Endothelial cell of umbilical vein (primary cell): ENCODE measurements at places on chromosomes 1 and 21. TPM values are rescaled to one million over a fixed set of nuclear protein-coding genes. Genes with fewer than 3 reads are reported as not detected.

- no peak for DNase-seq
These were observed 6.3 kb upstream of the PADI1 start for GRCh38 chr1:17198476-17199258.

GRCh38 chr1:212774584-212774983 is 17.0 kb downstream of the NSL1 start:
- DNase-seq: peak; percentile 37

- no peak for DNase-seq
These were observed 24.0 kb downstream of the PTPRC start for GRCh38 chr1:198662821-198663220.

The TBX19 gene
- polyA plus RNA-seq: 2.8 and 3.0 TPM in 2 replicates

- no peak for DNase-seq
These were observed 339.5 kb upstream of the C1orf87 start for GRCh38 chr1:60413091-60413490.

GRCh38 chr1:198040880-198041279 is 115.9 kb upstream of the NEK7 start:
- DNase-seq: no peak

The ECE1 gene
- 437 and 521 TPM in 2 replicates for polyA plus RNA-seq

GRCh38 chr1:200738327-200738948 is at the start of gene CAMSAP2:
Gene CAMSAP2 (plus strand): TSS chr1:200738893. CDS start chr1:200739828, 935 bp downstream.
- DNase-seq: peak; percentile 89

- no peak for DNase-seq
These were observed 16.9 kb upstream of the SMIM12 start for GRCh38 chr1:34876406-34876805.

GRCh38 chr21:16841975-16842695 is 670.7 kb upstream of the CXADR start:
- DNase-seq: no peak

The ARHGEF16 gene
- polyA plus RNA-seq: 0.52 and 0.80 TPM in 2 replicates

The PIK3C2B gene
- polyA plus RNA-seq: 33.7 and 36.3 TPM in 2 replicates

DNA sequence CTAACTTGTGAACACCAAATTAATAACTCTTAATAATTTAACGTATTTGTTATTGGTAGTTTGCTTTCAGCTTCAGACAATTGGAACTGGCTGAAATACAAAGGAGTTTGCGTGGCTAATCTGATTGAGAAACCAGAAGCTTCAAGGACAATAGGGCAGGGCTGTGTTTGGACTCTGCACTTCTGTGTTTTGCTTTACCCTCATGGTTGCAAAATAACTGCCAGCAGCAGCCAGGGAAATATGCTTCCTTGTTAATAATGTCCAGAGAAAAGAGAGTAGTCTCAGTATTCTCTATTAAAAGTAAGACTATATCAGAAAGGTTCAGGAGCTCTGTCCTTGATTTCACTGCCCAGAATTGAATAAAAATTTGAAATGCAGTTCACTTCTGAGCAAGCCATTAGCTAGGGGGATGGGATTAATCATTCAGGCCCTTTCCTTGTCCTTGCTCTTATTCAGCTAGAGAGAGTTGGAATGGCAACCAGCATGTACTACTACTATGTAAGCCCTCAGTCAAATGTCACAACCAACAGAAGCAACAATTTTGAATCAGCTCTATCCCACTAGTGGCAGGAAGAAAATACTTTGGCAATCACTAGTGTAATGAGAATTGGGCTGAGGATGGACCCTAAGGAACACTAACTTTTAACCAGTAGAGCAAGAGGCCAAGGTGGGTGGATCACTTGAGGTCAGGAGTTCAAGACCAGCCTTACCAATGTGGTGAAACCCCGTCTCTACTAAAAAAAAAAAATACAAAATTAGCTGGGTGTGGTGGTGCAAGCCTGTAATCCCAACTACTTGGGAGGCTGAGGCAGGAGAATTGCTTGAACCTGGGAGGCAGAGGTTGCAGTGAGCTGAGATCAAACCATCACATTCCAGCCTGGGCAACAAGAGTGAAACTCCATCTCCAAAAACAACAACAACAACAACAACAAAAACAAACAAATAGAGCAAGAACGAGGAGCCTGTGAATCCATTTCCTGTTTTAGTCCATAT is 76.8 kb downstream of the POU2F1 start:
- peak; percentile 52 for DNase-seq

DNA sequence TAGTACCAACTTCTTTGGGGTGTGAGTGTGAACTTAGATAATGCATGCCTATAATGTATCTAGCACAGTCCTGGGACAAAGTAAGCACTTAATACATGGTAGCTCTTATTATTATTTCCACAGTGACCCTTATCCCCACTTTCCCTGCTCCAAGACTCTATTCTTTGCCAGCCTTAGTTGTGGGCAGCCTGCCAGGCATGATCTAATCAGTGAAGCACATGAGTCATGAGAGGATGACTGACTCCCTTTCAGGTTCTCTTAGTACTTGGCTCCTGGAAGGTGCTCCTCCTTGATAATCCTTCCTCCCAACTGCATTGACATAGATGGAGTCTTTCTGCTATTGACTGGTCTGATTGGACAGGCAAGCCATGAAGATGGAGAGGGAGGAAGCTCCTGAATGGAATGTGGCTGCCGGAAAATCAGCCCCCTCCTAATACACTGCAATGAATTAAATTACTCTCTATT is 17.4 kb upstream of the GNG12 start:
- DNase-seq: peak; percentile 97

DNA sequence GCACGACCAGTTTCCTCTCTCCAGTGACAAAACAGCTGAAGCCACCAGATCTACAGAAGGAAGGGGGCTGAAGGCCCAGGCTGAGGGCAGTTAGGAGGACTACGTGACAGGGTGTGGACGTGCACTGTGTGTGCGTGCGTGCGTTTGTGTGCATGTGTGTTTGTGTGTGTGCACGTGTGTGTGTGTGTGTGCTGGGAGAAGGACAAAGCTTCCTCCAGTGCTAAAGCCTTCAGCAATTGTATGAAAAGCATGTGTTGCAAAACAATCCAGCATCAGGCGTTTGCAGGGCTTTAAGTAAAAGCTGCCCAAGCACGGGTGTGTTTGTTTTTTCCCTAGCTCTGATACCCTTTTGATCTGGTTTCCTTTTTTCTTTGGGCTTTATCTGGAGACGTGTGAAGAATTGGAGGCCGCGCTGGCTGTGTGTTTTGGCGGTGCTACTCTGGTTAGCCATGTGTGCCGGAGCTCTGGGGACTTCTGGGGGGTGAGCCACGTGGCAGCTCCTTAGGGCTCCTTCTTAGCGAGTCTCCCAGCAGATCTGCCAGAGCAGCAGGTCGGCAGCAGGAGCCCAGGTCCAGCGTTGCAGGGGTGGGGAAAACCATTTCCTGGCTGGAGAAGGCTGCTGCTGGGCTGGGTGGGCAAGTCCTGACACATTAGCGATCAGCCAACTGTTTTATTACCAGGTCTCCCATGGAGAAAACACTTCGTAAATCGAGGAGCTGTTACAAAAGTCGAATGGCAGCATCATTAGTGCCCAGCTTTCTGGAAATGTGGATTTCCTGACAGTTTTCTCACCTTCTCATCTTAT is 73.4 kb downstream of the UCK2 start:
- DNase-seq: peak; percentile 90

The ETV3L gene
- not detected in 2 replicates for polyA plus RNA-seq

DNA sequence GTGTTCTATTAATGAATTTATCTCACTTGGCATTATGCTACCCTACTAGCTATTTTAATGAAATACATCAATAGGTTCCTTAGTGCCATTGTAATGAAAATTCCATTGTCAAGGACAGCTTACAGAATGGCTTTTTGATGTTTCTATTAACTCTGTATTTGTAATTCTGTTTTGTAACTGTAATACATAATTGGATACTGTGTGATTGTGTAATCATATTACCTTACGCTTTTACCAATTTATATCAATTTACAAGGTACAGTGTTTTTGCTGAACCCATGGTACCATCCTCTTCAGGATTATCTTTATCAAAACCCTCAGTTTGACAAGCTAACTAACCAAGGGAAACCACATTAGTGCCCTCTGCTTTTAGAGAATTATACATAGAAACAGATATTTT is 277.9 kb downstream of the LRRC7 start:
- DNase-seq: no peak

- no peak for DNase-seq
These were observed 29.1 kb upstream of the C21orf91 start for GRCh38 chr21:17848228-17848627.

- no peak for DNase-seq
These were observed 18.1 kb downstream of the CFAP74 start for GRCh38 chr1:1985375-1986050.

DNA sequence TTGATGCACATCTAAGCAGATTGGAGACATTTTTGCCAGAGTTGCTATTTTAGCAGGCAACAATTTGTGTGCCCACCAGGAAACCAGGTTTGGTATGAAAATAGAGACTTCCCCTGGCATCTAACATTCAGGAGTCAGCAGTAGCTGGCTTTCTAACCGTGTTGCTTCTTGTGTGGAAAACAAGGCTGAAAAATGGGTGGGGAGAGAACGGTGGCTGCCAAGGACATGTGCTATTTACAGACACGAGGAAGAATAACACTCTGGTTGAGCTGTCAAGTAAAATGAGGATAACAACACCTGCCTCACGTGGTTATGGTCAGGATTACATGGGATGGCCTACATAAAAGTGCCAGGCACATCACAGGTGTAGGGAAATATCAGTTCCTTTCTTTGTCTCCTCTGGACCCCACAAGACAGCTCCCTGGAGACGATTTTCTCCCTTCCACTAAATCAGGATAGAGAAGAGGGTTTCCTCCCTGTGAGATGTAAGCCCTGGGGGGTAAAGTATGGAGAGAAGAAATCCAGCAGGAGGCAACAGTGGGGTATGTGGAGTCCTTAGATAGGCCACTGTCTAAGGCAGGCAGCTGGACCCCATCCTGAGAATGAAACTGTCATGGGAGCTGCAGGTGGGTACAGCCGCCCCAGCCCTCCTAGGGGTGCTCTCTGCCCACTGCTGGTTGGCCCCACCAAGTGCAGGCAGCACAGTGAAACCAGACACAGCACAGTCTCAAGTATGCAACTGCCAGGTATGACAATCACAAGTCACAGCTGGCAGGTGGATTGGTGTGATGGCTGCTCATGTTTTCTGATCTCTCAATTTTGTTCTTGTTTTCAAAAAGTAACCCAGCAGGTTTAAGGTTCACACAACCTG is 80.3 kb downstream of the TENT5C start:
- no peak for DNase-seq

DNA sequence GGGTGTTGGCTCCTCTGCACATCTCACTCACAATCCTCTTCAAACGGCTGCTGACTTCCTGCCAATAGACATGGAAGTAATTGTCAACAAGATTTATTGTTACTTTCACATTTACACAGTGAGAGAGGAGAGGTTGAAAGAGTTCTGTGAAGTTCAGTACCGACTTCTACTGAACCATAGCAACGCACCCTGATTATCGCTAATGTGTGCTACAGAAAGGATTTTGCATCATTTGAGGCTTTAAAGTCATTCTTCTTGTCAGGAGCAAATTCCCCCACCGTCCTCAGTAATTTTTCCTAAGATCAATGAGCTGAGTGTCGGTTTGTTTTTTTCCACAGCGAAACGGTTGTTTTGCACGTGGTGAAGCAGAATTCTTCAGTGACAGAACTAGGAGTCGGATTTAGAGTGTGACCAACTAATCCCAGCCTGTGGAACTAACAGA is 361.0 kb downstream of the ADGRL2 start:
- DNase-seq: peak; percentile 5

DNA sequence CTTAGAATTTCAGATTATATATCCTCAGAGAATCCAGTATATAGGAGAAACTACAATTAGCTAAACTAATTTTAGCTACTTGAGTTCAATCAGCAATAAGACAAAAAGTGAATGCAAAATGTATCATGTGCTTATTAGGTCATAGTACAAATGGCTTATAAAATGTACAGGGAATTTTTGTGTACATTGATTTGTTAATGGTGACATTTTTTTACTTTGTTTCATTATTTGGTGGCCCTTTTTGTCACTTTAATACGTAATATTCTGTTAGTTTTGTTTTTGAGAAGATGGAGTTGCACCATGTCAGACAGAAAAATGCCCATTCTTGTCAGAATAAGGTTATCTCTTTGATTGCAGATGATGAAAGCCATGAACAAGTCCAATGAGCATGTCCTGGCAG is 33.6 kb downstream of the CC2D1B start:
- no peak for DNase-seq

The ASPM gene
- polyA plus RNA-seq: 3.2 and 5.3 TPM in 2 replicates

The PTCH2 gene
- 1.8 and 2.6 TPM in 2 replicates for polyA plus RNA-seq

- no peak for DNase-seq
These were observed 11.4 kb upstream of the ZNF669 start for GRCh38 chr1:247115545-247115944.

GRCh38 chr1:119670898-119671297 is 22.8 kb upstream of the ZNF697 start:
- no peak for DNase-seq

The GPA33 gene
- polyA plus RNA-seq: not detected in 2 replicates

The ELF3 gene
- polyA plus RNA-seq: 0.07 and 0.14 TPM in 2 replicates

The KRTAP12-2 gene
- polyA plus RNA-seq: not detected in 2 replicates

GRCh38 chr21:21268061-21268471 is 269.9 kb downstream of the NCAM2 start:
- no peak for DNase-seq

DNA sequence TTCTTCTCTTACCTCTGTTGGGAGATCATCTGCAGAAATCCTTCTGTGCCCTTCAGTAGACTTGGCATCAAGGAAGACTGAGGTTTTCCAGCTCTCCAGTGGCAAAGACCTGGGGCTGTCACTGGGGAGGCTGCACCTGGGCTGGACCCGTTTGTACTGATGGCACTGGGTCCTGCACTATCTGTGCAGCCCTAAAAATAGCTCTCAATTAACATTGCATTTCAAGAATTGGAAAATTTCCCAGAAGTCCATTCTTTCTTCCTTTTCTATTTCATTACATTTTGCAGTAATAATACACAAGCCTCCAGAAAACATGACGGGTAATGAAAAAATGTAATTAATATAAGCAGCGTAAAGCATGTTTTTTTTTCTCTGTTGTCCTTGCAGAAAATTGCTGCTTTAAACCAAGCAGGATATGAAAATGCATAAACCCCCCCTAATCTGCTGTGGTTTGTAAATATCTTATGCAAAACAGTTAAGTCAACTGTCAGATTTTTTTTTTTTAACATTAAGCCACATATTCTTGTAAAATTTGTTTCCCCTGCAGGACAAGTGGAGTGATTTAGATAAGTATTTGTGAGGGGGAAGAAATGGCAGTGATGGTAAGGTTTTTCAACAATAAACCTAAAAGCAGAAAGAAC is 64.9 kb downstream of the LMO4 start:
- DNase-seq: no peak

The SLC45A3 gene
- 15.1 and 15.5 TPM in 2 replicates for polyA plus RNA-seq

The ST6GALNAC5 gene
- not detected in 2 replicates for polyA plus RNA-seq

- no peak for DNase-seq
These were observed 4.2 kb downstream of the PTGFRN start for GRCh38 chr1:116913941-116914340.

DNA sequence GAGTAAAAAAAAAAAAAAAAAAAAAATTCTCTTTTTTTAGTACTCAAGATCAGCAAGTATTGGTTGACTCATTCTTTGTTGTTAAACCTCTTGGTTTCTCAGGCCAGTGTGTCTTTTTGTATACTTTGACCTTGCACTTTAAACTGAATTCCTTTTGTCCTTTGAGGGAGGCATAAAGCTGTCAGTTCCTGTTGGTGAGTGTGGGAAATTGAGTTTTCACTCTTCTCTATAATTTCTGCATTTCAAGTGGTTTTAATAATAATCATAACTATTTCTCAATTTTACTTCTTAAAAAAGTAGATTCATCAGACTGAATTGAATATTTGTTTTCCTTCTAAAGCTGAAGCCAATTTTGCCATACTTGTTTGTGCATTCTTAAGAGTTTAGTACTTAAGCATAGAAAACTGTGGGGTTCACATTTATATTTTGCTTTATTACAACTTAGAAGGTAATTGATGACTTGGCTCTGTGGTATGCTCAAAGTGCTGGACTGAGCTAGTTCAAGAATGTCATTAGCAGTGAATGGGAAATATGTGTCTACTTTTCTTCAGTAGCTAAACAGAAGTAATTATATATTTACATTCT is 43.4 kb downstream of the ITSN1 start:
- peak; percentile 82 for DNase-seq
